Activated CD4-positive, alpha-beta memory T cell treated with anti-CD3 and anti-CD28 coated beads for 36 hours (primary cell): ENCODE measurements at places on chromosomes 2 and 18.

DNA sequence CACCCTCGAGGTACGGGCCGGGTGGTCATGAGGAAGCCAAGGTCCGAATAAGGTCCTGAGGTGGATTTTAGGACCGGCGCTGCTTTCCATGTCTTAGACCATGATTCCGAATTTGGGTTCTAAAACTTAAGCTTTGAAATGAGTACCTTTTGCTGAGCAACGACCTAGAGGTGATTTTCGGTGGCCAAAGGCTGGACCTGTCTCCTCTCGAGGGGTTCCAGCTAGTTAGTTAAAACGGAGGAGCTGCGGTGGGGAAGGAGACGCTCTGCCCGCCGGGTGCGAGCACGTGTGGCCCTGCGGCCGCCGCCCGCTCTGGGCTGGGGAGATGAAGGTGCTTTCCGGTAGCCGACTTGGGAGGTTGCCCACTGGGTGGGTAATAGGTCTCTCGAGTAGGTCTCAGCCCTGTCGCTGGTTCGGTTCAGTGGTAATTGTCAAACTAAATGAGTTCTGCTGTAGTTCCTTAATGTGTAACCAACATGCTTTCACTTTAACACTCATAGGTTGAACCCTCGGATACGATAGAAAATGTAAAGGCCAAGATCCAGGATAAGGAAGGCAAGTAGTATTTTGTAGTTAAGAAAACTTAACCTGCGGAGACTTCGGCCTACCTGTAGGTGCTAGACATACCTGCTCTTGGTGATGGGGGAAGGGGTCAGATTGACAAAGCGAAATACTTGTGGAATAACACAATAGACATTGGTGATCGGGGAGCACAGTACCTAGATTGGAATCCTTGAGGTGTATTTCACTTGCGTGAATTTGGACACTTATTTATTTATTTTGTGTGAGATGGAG is 572 bp downstream of the RPS27A start:
- peak; percentile 63 for DNase-seq

DNA sequence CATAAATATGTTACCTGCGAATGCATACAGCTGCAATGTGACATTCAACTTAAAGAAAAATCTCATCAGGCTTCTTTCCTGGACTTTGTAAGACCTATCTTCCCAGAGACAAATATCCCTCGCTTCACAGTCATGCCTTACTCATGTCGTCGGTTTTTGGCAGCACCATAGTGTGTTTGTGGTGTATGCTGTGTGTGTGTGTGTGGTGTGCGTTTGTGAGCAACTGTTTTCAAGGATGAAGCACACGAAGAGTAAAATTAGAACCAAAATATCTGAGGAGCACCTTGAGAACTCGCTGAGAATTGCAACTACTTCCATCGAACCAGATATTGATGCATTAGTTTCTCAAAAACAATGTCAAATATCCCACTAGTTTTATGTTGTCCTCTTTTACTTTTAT is 56.9 kb downstream of the ASB1 start:
- no peak for DNase-seq

DNA sequence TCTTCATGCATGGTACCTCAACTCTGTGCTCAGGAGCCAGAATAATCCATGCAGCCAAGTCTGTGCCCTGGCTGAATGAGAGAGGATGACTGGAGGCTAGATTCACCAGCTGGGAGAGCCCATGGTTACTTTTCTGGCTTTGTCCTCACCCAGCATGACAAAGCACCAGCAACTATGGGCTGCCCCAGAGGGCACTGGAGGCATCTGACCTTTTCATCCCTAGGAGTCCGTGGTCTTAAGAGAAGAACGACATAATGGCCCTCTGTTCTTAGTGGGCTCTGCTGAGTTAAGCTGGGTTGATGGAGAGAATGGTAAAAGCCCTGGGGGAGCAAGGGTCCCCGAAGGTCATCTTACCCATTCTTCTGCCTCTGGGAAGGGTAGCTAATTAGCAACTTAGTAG is 54.6 kb upstream of the TNP1 start:
- no peak for DNase-seq

- no peak for DNase-seq
Measured at GRCh38 chr2:120862201-120863060, 126.8 kb downstream of the GLI2 start.

- DNase-seq: no peak
Measured at GRCh38 chr2:187580462-187581124, 26.4 kb upstream of the TFPI start.

GRCh38 chr18:35083174-35083712 is 42.0 kb downstream of the MAPRE2 start:
- no peak for DNase-seq

- DNase-seq: no peak
Measured at GRCh38 chr18:50338122-50338521, 36.7 kb upstream of the SKA1 start.

DNA sequence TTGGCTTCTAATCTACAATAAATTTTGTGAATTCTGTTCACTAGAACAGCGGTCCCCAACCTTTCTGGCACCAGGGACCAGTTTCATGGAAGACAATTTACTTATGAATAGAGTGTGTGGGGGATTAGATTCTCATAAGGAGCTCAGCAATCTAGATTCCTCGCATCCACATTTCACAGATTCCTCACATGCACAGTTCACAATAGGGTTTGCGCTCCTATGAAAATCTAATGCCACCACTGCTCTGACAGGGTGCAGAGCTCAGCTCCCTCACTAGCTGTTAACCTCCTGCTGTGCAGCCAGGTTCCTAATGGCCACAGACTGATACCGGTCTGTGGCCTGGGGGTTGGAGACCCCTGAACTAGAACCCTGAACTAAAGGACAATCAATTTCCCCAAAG is 1568.6 kb upstream of the NXPH2 start:
- no peak for DNase-seq

GRCh38 chr2:41197781-41198180 is 745.9 kb upstream of the SLC8A1 start:
- DNase-seq: no peak

- no peak for DNase-seq
Measured at GRCh38 chr2:120238728-120239487, 13.7 kb upstream of the RALB start.

GRCh38 chr2:38871432-38871831 is 4.3 kb downstream of the DHX57 start:
- DNase-seq: no peak

GRCh38 chr2:236167297-236168109 is 683 bp downstream of the GBX2 start:
- DNase-seq: no peak
